A549 treated with DMSO at 1 μM for 4 hours (cell line): ENCODE measurements at places on chromosomes 5 and 9. TPM values are rescaled to one million over a fixed set of nuclear protein-coding genes. Genes with fewer than 3 reads are reported as not detected.

Gene SRA1
- total RNA-seq, result 39.3 to 50.7 TPM (median 47.3 TPM) in 5 replicates

Gene TLR4
- 0.08 to 0.13 TPM (median 0.09 TPM) in 5 replicates for total RNA-seq

Gene VLDLR
- total RNA-seq, result 20.2 to 24.2 TPM (median 22.3 TPM) in 5 replicates

Gene GFPT2
- total RNA-seq, result 34.6 to 54.2 TPM (median 51.6 TPM) in 5 replicates

Gene SOHLH1
- not detected in 5 replicates for total RNA-seq

Gene TMEM215
- total RNA-seq, result not detected in 5 replicates

Gene LTC4S
- 0.26 to 0.34 TPM in 2 of 5 replicates, not detected in the others for total RNA-seq

Gene AK6
- total RNA-seq, result 33.7 to 60.6 TPM (median 53.2 TPM) in 5 replicates

Gene PRR16
- total RNA-seq, result 0.12 TPM in 1 of 5 replicates, not detected in the others

Gene NXNL2
- total RNA-seq, result 0.34 to 1.0 TPM (median 0.67 TPM) in 5 replicates

Gene IL4
- not detected in 5 replicates for total RNA-seq

Gene PCSK1
- total RNA-seq, result 0.36 to 0.57 TPM (median 0.50 TPM) in 5 replicates

Gene BTNL8
- total RNA-seq, result not detected in 5 replicates

Gene SPINK5
- total RNA-seq, result not detected in 5 replicates

Gene ENTPD2
- 0.67 to 0.95 TPM (median 0.82 TPM) in 5 replicates for total RNA-seq

Gene GRXCR2
- not detected in 5 replicates for total RNA-seq

Gene CDC20B
- total RNA-seq, result 0.07 to 0.14 TPM (median 0.09 TPM) in 3 of 5 replicates, not detected in the others

Gene HBEGF
- 6.8 to 10.4 TPM (median 8.0 TPM) in 5 replicates for total RNA-seq
